Stimulated activated CD8-positive, alpha-beta memory T cell treated with anti-CD3 and anti-CD28 coated beads, Interleukin-4, amount 100 ng/mL, for 4 hours (primary cell): ENCODE measurements at places on chromosomes 4 and X.

- DNase-seq: no peak
Observed at GRCh38 chrX:65874765-65875164, 165.1 kb downstream of the VSIG4 start.

GRCh38 chr4:149988087-149988410 lies 90.2 kb upstream of the DCLK2 start:
- no peak for DNase-seq

DNA sequence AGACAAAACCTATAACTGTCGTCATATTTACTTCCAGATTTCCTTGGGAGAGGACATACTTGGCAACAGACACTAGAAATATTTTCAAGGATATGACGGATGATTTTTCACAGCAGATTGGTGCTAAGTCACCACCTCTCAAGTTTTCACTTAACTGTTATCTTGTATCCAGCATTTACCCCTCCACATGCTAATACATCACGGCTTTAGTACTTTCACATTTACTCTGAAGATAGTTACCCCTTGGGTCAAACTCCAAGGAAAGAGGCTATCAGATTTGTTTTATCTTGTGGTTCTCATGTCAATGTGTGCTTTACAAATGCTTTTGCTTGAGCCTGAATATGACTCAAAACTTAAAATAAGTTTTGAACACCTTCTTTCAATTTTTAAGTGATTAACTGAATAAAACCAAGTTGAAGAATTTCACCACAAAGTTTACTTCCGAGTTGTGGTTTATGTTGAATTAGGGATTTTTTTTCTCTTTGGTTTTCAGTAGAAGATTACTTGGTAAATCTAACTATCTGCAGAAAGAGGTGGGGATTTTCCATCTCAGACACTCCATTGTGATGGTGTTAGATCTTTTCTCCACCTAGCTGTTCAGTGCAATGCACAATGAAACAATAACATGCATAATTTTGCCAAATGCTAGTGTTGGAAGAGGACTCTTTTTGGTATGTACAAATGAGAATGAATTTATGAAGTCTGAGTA lies 75.4 kb upstream of the FAT1 start:
- DNase-seq: no peak

- no peak for DNase-seq
Observed at GRCh38 chr4:184191267-184191666, 26.4 kb downstream of the ENPP6 start.

DNA sequence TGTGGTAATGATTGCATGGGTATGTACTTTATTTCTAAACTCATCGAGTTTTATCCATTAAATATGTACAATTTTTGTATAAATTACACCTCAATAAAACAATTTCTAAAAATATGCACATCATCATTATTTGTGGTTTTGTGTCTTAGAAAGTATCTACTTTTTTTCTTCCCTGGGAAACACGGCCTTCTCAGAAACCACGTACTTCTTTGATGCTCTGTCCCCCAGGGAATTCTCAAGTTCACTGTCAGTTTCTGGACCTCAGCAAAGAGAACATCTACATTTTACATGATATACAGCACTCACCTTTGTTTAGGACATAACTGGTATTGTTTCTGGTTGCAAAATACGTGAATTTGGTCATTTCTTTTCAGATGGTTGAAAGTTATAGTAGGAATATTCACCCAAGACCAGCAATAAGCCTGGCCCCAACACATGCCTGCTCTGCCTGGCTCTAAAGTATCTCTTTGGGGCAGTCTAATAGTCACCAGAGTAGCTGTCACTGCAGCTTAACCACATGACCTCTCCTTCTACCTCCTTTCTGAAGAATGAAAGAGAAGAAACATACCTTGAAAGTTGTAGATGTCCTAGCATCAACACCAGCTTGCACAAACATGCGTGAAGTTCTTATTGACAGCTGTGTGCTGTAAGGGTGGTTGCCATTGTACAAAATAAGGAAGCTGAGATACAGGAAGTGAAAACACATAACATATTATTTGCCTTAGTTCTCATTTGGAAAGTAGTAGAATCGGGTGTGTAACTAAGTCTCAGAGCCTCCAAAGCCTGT lies 48.4 kb upstream of the SPANXN4 start:
- DNase-seq: no peak
